ENCODE measurements at places on chromosomes 4 and X. TPM values are rescaled to one million over a fixed set of nuclear protein-coding genes. Genes with fewer than 3 reads are reported as not detected.

The FDCSP gene
- total RNA-seq: not detected

The GUCY1B1 gene
- total RNA-seq: 0.66 TPM

The AKAP17A gene
- 18.1 TPM for total RNA-seq

The DNAAF6 gene
- total RNA-seq: not detected

The GK2 gene
- total RNA-seq: not detected

The TLR10 gene
- total RNA-seq: not detected

The AMBN gene
- total RNA-seq: not detected

The BMX gene
- total RNA-seq: 157 TPM

The BMPR1B gene
- total RNA-seq: 0.66 TPM

The PASD1 gene
- total RNA-seq: not detected

The CLGN gene
- 0.13 TPM for total RNA-seq

The HCFC1 gene
- 56.9 TPM for total RNA-seq

The EVC gene
- 25.8 TPM for total RNA-seq

The GPRASP3 gene
- 12.0 TPM for total RNA-seq

The MAGEA1 gene
- not detected for total RNA-seq

The HSD17B10 gene
- 57.4 TPM for total RNA-seq

The TEX11 gene
- not detected for total RNA-seq

The MAGEB17 gene
- not detected for total RNA-seq

The PLAC8 gene
- 0.22 TPM for total RNA-seq

The MAGEA4 gene
- not detected for total RNA-seq

The CLDN22 gene
- total RNA-seq: not detected

The GYPA gene
- not detected for total RNA-seq

The PRR32 gene
- total RNA-seq: not detected

The DKK2 gene
- 6.0 TPM for total RNA-seq

The PNCK gene
- not detected for total RNA-seq

The TLR7 gene
- total RNA-seq: not detected

The ARMCX2 gene
- total RNA-seq: 47.0 TPM

The PABPC4L gene
- total RNA-seq: 0.65 TPM

The GPR82 gene
- not detected for total RNA-seq

The SRP72 gene
- 138 TPM for total RNA-seq

The SAT1 gene
- 408 TPM for total RNA-seq
